ENCODE measurements at places on chromosomes 5 and 9. TPM values are rescaled to one million over a fixed set of nuclear protein-coding genes. Genes with fewer than 3 reads are reported as not detected.
A peak's percentile ranks its signal among the peaks of the same experiment; 100 is the strongest.

- no peak overlapping the region for H3K27ac ChIP-seq
- no peaks in the 10 kb centered on the region for H3K36me3 ChIP-seq
- H3K4me1 ChIP-seq: peaks cover 4% of the 10 kb centered on the region
- no peak for DNase-seq
These were observed 31.9 kb upstream of the C5orf58 start for GRCh38 chr5:170200876-170201275.

GRCh38 chr5:107242411-107243219 is 428.1 kb downstream of the EFNA5 start:
- H3K27ac ChIP-seq: no peak overlapping the region
- no peaks in the 10 kb centered on the region for H3K27me3 ChIP-seq
- no peaks in the 10 kb centered on the region for H3K4me1 ChIP-seq

DNA sequence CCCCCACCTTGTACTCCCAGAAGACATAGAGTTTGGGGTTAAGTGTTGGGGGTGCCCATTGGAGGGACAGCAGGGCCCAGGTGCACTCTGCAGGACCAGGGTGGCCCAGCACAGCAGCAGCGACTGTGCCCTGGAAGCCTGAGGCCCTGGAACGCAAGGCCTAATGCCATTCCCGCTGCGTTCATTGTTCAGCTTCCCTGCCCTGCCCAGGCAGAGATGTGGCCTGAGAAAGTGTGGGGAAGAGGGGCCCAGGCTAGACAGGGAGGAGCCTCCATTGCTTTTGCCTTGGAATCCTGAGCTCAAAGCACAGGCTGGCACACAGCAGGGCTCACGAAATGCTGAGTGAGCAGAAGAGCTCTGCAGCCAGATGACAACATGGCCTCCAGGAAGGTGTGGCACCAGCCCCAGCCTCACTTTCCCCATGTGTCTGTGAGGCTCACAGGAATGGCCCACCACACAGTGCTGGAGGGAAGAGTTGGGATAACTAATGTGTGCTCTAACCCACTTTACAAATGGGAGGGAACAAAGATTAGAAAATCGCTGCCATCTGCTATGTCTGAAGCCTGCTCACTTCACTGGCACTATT is 19.4 kb downstream of the S1PR3 start:
- DNase-seq: no peak
- no peaks in the 10 kb centered on the region for H3K36me3 ChIP-seq
- no peak overlapping the region for H3K27ac ChIP-seq
- no peaks in the 10 kb centered on the region for H3K27me3 ChIP-seq
- no peak overlapping the region for H3K4me3 ChIP-seq

DNA sequence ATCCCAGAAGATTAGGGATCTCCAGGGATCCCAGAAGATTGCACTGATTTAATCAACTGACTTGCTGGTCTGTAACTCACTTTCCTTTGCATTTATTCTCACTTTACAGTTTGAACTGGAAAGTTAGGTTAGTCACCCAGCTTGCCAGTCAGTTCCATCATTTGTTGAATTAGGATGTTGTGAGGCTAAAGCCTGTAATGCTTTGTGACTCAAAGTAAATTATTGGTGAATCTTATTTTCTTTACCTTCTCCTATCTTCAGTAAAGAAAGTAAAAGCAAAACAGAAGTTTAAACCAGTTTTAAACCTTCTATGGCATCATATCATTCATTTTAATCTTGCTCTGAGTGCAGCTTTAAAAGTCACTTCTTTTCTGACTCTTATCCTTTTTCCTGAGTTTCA is 85.8 kb downstream of the SLC44A1 start:
- H3K4me1 ChIP-seq: no peaks in the 10 kb centered on the region
- DNase-seq: no peak
- no peak overlapping the region for H3K4me3 ChIP-seq
- H3K27ac ChIP-seq: no peak overlapping the region
- no peaks in the 10 kb centered on the region for H3K27me3 ChIP-seq

The FLT4 gene
- 3.8 TPM for total RNA-seq

GRCh38 chr5:59317023-59317773 is 576.3 kb downstream of the PDE4D start:
- peak overlapping the region; percentile 78 for H3K27ac ChIP-seq
- peaks cover 25% of the 10 kb centered on the region for H3K4me1 ChIP-seq
- no peak for DNase-seq
- no peaks in the 10 kb centered on the region for H3K27me3 ChIP-seq
- peak overlapping the region; percentile 13 for H3K4me3 ChIP-seq
- H3K36me3 ChIP-seq: no peaks in the 10 kb centered on the region

DNA sequence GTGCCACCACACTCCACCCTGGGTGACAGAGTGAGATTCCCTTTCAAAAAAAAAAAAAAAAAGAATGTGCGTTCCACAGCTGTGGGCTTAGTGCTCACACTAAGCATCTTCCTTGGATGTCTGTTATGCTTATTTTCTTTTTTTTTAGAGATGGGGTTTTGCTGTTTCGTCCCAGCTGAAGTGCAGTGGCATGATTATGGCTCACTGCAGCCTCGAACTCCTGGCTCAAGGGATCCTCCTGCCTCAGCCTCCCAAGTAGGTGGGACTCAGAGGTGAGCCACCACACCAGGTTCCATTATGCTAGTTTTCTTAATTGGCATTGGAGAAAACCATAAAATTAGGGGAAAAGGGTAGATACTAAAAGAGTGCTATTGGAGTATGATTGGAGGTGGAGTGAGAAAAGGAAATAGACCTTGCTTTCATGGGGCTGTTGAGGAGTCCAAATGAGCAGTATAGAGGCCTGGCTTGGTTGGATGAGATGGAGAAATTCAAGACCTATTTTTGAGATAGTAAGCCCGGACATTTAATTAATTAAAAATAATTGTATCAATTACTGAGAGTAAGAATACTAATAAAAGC is 978 bp upstream of the BRD3OS start:
- no peaks in the 10 kb centered on the region for H3K27me3 ChIP-seq
- H3K4me3 ChIP-seq: peak overlapping the region; percentile 32

- H3K27me3 ChIP-seq: no peaks in the 10 kb centered on the region
- peak overlapping the region; percentile 96 for H3K27ac ChIP-seq
- peak overlapping the region; percentile 89 for H3K4me3 ChIP-seq
These were observed 19.0 kb upstream of the FER start for GRCh38 chr5:108728566-108729241.

- no peak overlapping the region for H3K4me3 ChIP-seq
- H3K4me1 ChIP-seq: no peaks in the 10 kb centered on the region
These were observed 180.2 kb upstream of the ZNF618 start for GRCh38 chr9:113695901-113696300.
